ENCODE measurements at places on chromosomes 4 and X. TPM values are rescaled to one million over a fixed set of nuclear protein-coding genes. Genes with fewer than 3 reads are reported as not detected.
A peak's percentile ranks its signal among the peaks of the same experiment; 100 is the strongest.

- DNase-seq = no peak
Measured at GRCh38 chr4:67918428-67918827, 34.6 kb upstream of the TMPRSS11D start.

Gene RIBC1
- total RNA-seq = 3.0 TPM

Gene MAPK10
- total RNA-seq = 0.54 TPM

DNA sequence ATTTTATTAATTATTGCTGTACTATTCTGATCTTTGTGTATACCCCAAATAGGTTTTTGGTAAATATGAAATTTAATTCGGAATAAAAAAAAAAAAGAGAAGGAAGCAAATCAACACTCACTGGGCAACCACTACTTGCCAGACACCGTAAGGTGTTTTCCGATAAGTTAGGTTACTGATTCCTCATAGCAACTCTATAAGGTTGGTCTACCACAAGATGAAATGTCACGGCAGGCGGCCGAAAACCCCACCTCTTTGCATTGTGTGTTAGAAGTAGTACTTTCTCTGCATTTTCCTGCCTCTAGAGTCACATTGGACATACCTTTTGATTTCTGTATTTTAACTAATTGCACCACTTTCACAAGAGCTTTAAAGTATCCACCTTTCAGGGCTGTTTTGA is 44.5 kb upstream of the RASGEF1B start:
- peak; percentile 70 for DNase-seq

- no peak for DNase-seq
Measured at GRCh38 chr4:127162741-127163140, 470.0 kb upstream of the INTU start.

GRCh38 chrX:69024931-69025330 is 140.3 kb downstream of the PJA1 start:
- no peak for DNase-seq

Gene NPY2R
- under 0.01 TPM for total RNA-seq

DNA sequence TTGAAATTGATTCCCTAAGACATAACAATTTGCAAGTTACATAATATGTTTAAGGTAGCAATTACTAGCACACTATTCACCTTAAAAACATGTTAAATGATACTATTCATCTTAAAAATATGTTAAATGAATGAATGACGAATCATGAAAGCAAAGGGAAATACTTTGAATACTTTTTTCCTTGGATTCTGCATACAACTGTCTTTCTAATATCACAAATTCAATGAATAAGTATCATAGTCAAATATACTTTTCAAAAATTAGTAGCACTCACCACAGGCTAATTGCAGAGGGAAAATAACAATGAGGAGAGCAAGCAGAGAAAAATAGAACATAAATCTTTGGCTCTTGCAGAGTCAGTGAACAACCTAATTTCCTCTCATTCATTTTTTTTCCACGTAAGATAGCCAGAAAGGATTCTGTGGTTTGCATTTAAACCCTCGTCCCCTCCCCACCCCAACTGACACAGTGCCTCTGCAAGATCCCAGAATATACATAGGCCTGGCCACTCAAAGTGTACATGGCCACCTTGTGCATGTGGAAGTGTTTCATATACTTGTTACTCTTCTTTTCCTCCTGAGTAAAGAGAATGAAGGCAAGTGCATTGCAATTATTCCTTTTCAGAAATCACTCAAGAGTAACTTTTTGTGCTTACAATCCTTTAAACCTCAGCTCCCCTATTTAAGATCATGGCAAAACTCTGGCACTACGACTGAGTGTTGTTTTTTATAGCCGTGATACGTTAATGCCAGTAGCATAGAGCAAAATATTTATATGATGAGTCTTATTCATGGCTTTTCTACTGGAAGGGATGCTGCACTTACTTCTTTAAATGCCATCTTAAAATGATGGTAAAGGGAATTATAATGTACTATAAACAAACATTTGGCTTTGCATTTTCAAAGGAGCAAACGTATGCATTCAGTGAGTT is 236.4 kb downstream of the PDGFC start:
- no peak for DNase-seq

DNA sequence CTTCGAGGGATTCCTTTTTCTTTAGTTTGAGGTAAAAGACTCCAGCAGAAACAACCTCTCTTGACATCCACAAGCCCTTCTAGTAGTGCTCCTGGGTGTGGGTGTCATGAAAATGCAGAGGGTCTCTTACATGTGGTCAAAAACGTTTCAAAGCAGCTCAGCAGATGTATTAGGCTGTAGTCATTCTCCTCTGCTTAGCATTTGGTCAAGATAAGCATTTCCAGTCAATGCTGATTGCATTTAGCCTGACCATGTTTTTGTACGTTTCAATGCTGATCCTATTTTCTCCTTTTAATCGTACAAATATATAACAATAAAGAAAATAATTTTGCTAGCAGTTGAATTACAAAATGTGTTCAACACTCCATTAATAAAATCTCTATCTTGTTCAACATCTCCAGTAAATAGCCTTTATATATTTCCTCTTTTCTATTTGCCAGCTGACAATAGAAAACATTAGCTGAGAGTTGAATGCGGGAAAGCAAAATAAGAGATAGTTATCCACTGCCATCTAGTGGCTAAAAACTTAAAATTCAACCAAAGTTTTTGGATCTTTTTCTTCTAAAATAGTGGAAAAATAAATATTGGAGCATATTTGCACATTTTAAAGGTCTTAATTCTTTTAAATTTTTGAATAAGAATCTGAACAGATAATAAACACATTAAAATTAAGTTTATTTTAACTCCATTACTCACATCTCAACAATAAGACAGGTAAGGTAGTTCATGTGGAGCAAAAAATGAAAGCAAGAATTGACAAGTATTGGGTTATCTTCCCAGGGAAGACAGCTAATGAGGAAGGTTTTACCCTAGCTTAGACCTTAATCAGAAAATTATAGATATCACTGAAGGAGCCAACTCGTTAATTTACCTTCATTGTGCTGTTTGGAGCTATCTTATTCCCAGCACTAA is 15.2 kb upstream of the PACRGL start:
- peak; percentile 62 for DNase-seq

- no peak for DNase-seq
Measured at GRCh38 chrX:129686422-129686948, 31.7 kb upstream of the APLN start.

Gene EPHA5
- total RNA-seq = not detected

GRCh38 chr4:178148106-178148505 is 705.9 kb upstream of the AGA start:
- no peak for DNase-seq

DNA sequence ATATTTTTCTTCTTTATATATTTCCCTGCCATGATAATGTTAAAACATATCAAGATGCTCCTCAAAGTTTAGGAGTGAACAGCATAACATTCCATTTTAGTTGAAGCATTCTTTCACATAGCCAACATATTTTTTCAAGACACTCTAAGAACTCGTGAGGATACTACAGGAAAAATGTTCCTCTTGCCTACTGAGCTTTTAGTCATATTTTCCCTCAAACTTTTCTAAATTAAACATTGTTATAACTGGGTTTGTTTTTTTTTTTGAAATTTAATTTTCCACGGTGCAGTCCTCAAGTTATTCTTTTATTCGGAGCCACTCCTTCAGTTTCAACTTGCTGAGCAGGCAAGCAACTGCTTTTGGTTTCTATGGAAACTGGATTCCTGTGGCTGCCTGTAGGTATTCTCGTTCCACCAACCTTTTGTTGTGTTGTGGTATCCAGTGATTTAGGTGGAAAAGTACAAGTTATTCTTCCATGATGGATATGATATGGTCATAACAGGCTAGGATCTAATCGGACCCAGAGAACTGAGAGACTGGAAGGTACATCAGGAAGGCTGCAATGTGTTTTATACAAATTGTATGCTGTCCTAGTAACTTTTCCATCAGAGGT is 248.0 kb downstream of the TRIML1 start:
- no peak for DNase-seq

GRCh38 chrX:118350706-118351105 is 4.8 kb downstream of the WDR44 start:
- no peak for DNase-seq

- no peak for DNase-seq
Measured at GRCh38 chr4:187208651-187209050, 485.0 kb upstream of the FAT1 start.

- DNase-seq = no peak
Measured at GRCh38 chrX:131279617-131280016, 9.5 kb downstream of the IGSF1 start.

GRCh38 chrX:56763556-56764152 is 34.6 kb downstream of the NBDY start:
- DNase-seq = peak; percentile 79

Gene HNRNPDL
- total RNA-seq = 77.0 TPM

Gene PPEF2
- total RNA-seq = under 0.01 TPM

DNA sequence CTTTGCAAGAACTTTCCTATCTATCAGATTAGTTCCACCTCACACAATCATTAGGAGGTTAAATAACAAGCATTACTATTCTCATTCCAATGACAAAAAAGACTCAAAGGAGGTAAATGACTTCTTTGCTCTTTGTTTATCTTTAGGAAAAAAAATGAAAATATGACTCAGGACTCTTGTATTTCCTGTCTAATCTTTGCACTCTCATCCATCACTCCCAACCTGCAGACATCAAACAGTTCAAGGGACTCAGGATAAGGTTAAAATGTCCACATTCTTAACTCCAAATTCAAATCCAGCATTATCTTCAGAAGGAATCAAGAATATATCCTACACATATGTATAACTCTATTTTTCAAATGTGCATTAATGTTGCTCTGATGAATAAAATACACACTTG is 139.6 kb downstream of the UNC5C start:
- no peak for DNase-seq

Data from hematopoietic multipotent progenitor cell (in vitro differentiated cells).